Stimulated activated memory B cell treated with anti-CD40 and anti-IgM and Interleukin-4, amounts not matched to agents 10 μg/mL and 1 μg/mL and 100 μg/mL, for 72 hours (primary cell): ENCODE measurements at places on chromosomes 16 and 17.

DNA sequence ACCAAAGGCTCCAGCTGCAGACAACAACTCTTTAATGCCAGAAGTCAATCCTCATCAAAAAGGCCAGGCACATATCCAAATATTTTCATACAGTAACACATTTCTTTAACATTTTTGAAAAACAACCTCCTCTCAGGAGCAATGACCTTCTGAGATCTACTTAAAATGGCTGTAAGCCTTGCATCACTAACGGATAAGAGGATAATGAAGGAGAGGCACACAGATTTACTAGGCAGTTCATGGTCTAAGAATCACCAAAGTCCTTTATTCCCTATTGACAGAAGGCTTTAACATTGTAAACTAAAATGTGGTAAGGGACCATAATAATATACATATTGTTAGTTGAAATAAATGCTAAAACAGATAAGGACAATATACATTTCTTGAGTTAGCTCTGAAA lies 114.7 kb downstream of the USP32 start:
- H3K27me3 ChIP-seq, result no peaks in the 10 kb centered on the region
- H3K36me3 ChIP-seq, result peaks cover 13% of the 10 kb centered on the region
- H3K27ac ChIP-seq, result no peak overlapping the region
- H3K4me1 ChIP-seq, result peaks cover 7% of the 10 kb centered on the region
- no peak overlapping the region for H3K4me3 ChIP-seq

DNA sequence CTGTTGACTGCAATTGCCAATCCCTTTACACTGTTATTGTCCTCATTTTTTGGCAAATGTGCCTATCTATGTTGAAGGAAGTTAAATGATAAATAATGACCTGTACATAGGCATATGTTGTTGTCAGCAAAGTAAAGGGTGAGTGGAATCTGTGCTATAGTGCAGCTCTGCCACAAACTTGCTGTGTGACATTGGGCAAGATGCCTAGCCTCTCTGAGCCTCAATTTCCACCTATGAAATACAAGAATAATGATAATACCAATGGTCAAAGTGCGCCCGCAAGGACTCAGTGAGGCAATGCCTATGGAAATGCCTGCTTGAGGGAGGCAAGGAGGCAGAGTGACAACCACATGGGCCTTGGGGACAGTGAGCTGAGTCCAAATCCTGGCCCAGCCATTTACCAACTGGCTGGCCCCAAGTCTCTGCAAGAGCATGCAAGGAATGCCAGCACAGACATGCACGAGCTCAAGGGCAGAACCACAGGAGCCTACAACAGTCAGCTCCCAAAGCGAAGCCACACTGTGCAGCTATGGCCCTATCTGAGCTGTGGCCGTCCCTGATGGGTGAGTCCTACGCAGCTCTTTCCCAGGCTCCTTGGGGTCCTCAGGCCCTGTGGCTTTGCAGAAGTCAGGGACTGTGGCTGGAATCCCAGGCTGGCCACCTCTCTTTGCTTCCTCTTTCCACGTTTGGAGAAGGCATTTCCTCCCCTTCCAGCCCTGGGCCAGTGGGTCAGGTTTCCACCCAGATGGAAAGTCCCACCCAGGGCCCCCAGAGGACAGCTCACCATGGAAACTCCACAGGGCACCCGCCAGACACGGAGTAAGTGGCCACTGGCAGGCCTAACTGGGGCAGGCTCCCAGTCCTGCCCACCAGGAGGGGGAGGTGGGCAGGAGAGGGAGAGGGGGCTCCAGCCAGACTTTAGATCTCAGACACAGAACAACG lies 82.1 kb downstream of the ZNF423 start:
- no peak overlapping the region for H3K27ac ChIP-seq
- H3K36me3 ChIP-seq, result no peaks in the 10 kb centered on the region
- peaks cover 8% of the 10 kb centered on the region for H3K27me3 ChIP-seq
- H3K4me1 ChIP-seq, result no peaks in the 10 kb centered on the region

- no peak overlapping the region for H3K27ac ChIP-seq
- no peaks in the 10 kb centered on the region for H3K27me3 ChIP-seq
- peaks cover 11% of the 10 kb centered on the region for H3K4me1 ChIP-seq
- no peak for ATAC-seq
- H3K36me3 ChIP-seq, result no peaks in the 10 kb centered on the region
Observed at GRCh38 chr17:41647038-41647813, 22.9 kb upstream of the KRT17 start.

DNA sequence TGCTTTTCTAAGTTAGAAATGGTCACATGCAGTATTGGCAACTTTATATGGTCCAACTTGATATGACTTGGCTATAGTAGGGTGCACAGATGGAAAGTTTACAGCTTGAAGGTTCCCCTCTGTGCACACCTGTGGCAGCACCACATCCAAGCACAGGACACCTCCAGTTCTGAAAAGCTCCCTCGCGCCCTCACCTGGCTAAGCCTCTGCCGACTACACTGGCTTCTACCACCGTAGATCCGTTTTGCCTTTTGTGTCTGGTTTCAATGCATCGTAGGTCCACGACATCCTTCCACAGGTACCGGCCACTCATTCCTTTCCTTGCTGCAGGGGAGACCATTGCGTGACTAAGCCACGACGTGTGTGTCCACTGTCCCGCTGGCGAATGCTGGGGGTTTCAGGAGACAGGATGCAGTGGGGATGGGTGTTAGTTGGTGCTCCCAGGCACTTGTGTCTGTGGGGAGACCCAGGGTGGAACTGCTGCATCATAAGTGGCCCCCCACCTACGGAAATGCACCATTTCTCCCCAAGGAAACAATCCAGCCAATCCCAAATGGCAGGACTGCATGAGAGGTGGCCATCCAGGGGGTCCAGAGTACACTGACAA lies 4.9 kb upstream of the RASD1 start:
- no peaks in the 10 kb centered on the region for H3K36me3 ChIP-seq
- peaks cover 46% of the 10 kb centered on the region for H3K27me3 ChIP-seq
- H3K4me3 ChIP-seq, result no peak overlapping the region
- peaks cover 6% of the 10 kb centered on the region for H3K4me1 ChIP-seq
- no peak for ATAC-seq
- no peak overlapping the region for H3K27ac ChIP-seq

DNA sequence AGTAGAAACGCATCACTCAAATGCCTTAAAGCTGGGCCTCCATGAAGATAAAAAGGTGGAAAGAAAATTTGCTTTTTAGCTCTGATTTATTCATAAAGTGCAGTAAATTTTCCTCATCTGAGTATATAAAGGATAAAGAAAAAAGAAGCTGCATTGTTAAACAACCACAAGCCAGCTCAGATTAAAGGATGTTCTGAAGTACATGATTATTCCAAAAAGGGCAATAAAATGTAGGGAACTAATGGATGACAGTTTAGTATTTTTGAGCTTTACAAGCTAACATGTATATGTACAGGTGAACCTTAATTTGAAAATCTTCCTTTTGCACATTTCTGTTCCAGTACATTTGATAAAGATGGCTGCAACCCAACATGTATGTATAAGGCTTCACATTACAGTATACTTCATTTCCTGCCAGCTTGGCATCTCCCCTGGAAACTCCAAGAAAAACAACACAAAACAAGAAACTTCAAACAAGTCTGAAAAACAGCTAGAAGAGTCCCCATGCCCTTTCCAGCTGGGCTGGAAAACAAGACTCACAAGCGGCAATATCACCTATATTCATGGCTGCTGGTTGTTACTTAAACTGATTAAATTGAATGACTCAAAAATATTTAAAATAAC lies 225.7 kb downstream of the CEP112 start:
- H3K27ac ChIP-seq, result no peak overlapping the region
- H3K4me3 ChIP-seq, result no peak overlapping the region
- H3K4me1 ChIP-seq, result no peaks in the 10 kb centered on the region
- ATAC-seq, result no peak

DNA sequence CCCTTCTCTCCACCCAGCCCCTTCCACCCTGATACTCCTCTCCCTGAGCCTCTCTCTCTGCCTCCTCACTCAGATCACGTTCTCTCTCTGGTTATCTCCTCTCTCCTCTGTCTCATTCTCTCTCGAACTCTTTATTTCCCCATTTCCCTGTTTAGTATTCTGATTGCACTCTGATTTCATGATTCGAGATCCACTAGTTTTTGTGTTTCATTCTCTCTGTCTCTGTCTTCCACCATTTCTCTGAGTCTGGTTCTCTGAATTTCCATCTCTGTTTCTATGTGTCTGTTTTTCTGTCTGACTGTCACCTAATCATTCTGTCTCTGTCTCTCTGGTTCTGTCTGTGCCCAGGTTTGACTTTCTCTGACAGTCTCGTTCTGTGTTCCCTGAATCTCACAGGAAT lies 2.0 kb downstream of the SEZ6L2 start:
- peaks cover 27% of the 10 kb centered on the region for H3K4me1 ChIP-seq
- H3K36me3 ChIP-seq, result no peaks in the 10 kb centered on the region
- ATAC-seq, result no peak
- H3K4me3 ChIP-seq, result no peak overlapping the region

DNA sequence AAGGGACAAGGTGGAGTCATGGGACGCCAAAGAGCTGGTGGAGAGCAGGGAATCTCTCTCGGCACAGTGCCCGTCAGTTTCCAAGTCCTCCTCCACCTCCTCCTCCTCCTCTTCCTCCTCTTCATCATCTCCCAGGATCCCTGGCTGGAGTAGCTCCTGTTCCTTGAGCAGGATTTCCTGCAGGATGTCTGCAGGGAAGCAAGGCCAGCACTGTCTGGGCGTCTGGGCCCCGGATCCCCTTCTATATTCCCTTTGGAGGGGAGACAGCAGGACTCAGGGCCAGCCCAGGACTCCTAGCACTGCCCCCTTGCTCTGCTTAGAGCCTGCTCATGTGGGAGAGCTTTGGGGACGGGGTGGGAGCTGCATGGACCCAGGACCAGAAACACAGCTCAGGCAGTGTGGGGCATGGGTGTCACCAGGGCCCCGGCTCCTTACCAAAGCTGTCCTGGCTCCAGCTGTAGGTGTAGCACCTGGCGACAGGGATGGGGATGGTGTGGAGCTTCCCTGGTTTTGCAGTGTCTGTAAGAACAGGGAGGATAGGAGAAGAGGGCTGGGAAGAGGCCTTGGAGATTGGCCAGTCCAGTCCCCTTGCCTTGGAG lies 21.3 kb upstream of the PIK3R6 start:
- H3K27ac ChIP-seq, result no peak overlapping the region
- peaks cover 19% of the 10 kb centered on the region for H3K4me1 ChIP-seq
- peaks cover 57% of the 10 kb centered on the region for H3K36me3 ChIP-seq
- H3K27me3 ChIP-seq, result no peaks in the 10 kb centered on the region
- no peak for ATAC-seq
- no peak overlapping the region for H3K4me3 ChIP-seq

- no peaks in the 10 kb centered on the region for H3K36me3 ChIP-seq
- H3K4me3 ChIP-seq, result no peak overlapping the region
- no peak for ATAC-seq
- H3K27me3 ChIP-seq, result peaks cover 21% of the 10 kb centered on the region
Observed at GRCh38 chr16:66714654-66715307, 18.2 kb upstream of the CMTM4 start.

- peaks cover 25% of the 10 kb centered on the region for H3K36me3 ChIP-seq
- ATAC-seq, result peak; percentile 65
- H3K4me3 ChIP-seq, result peak overlapping the region; percentile 95
Observed at GRCh38 chr17:40646791-40647623, 611 bp downstream of the SMARCE1 start.

DNA sequence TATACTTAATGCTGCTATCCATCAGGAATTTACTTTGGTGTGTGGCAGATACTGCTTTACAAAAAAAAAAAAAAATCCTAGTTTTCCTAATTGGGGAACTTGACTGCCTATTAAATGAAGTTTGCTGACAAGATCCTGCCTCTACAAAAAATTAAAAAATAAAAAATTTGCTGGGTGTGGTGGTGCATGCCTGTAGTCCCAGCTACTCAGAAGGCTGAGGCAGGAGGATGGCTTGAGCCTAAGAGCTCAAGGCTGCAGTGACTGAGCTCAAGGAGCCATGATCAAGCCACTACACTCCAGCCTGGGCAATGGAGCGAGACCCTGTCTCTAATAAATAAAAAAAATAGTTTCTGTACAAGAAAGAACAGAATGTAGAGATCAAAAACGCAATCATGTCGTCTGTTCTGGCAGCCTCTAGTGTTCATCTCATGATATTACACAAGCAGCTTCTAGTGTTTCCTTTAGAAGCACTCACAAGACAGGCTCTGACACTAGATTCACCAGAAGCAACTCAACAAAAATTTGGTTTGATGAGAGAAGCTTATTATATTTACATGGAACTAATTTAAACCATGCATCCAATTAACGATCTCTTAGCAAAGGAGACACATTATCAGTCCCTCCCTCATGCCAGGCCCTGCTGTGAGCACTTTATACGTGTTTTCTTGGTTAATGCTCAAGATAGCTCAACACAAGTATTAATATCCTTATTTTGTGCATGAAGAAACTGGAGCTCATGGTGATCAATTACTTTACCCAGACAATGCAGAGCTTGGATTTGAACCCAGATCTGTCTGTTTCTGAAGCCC lies 6.8 kb upstream of the KRTAP17-1 start:
- H3K27me3 ChIP-seq, result no peaks in the 10 kb centered on the region
- ATAC-seq, result no peak
- peaks cover 5% of the 10 kb centered on the region for H3K4me1 ChIP-seq
- no peaks in the 10 kb centered on the region for H3K36me3 ChIP-seq

DNA sequence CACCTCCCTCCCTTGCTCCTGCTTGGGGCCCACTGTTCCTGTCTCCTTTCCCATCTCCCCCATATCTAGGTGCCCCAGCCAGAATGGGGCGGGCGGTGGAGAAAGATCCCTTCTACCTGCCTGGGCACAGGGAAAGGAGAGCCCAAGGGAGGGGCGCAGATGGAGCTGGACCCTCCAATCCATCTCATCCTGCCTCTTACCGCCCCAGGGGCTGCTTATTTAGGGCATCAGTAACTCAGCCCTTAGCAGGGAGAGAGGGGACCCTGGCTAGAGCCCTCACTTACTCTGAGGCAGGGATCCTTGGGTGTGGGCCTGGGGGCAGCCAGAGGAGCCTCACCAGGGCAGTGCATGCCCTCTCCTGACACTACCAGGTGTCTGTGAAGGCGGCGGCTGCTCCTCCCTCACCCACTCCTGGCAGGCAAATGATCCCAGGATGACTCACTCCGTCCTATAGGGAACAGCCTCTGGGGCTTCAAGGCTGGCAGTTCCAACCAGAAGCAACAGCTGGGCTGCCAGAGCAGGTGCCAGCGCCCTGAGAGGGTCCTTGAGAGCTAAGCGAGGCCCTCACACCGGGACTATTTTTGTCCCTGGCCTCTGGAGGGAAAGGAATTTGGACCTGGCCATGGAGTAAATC lies 16.3 kb upstream of the BCAR1 start:
- H3K4me3 ChIP-seq, result no peak overlapping the region
- peaks cover 52% of the 10 kb centered on the region for H3K27me3 ChIP-seq
- ATAC-seq, result no peak
- no peaks in the 10 kb centered on the region for H3K36me3 ChIP-seq

GRCh38 chr17:75633486-75634375 lies 497 bp downstream of the SMIM5 start:
- no peak overlapping the region for H3K4me3 ChIP-seq
- no peaks in the 10 kb centered on the region for H3K27me3 ChIP-seq
- H3K27ac ChIP-seq, result no peak overlapping the region

GRCh38 chr17:36183001-36183971 lies 6.8 kb upstream of the TBC1D3B start:
- H3K4me1 ChIP-seq, result no peaks in the 10 kb centered on the region
- H3K27ac ChIP-seq, result no peak overlapping the region
- H3K36me3 ChIP-seq, result no peaks in the 10 kb centered on the region
- H3K4me3 ChIP-seq, result peak overlapping the region; percentile 29
- H3K27me3 ChIP-seq, result peaks cover 59% of the 10 kb centered on the region
- peak; percentile 29 for ATAC-seq
